ENCODE measurements at places on chromosomes 4 and X.

DNA sequence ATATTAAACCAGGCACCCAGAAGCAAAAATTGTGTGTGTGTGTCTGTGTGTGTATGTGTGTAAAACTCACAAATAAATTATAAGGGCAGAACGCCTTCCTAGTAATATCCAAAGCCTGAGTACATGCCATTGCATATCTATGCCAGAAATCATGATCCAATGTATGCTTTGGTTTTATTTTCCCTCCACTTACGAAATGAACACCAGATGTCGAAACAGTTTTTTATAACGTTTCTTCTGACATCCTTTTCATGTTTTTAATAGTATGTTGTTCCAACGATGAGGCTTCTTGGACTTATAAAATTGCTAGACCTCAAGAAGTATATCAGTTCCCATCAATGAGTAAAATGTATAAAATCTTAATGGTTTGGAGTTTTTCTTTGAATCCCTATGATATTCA lies 55.4 kb downstream of the KCNIP4 start:
- no peak for DNase-seq

- DNase-seq: no peak
Observed at GRCh38 chr4:53497487-53498244, 93.6 kb downstream of the LNX1 start.

DNA sequence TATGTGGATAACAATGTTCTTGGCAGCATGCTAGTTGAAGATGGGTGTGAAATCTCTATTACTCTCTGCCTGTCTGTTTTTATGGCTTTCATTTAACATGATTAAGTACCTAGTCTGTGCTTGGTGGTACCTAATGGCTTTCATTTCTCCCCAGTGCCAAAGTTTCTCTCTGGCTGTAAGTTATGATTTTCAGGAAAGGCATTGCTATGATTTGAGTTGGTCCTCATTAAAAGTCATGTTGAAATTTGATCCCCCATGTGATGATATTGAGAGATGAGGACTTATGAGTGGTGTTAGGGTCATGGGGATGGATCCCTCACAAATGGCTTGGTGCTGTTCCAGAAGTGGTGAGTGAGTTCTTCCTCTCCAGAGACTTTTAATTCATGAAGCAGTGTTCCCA lies 162.4 kb upstream of the IL15 start:
- DNase-seq: no peak

DNA sequence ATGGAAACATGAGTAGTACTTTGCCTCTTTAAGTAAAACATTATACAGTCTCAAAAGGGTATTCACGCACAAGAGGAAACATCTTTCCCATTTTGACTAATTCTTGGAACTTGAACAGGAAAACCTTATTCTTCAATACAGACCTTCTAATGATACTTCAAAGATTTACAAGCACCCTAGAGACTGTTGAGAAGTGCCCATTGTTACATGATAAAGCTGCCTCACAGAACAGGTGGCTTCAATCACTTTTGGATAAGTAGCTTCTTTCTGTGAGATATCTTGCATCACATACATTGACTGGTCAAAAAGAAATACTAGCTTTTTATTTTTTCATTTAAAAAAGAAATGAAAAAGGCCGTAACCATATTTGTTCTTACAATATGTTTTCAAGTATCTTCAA lies 219.4 kb downstream of the EPHA5 start:
- DNase-seq: no peak

GRCh38 chr4:164977243-164978164 lies at the start of gene TRIM61:
TSS of gene TRIM61 (minus strand) at chr4:164977657. CDS start at chr4:164970002, 7,655 bp downstream.
- no peak for DNase-seq

- no peak for DNase-seq
Observed at GRCh38 chr4:74777531-74777930, 16.8 kb downstream of the BTC start.

- DNase-seq: no peak
Observed at GRCh38 chr4:107619066-107619465, 101.0 kb downstream of the PAPSS1 start.

GRCh38 chr4:145217349-145217748 lies 37.0 kb upstream of the OTUD4 start:
- no peak for DNase-seq

GRCh38 chr4:173508386-173509035 lies 21.5 kb downstream of the HAND2 start:
- no peak for DNase-seq

- DNase-seq: no peak
Observed at GRCh38 chr4:34158878-34159277, 2085.4 kb downstream of the ARAP2 start.

DNA sequence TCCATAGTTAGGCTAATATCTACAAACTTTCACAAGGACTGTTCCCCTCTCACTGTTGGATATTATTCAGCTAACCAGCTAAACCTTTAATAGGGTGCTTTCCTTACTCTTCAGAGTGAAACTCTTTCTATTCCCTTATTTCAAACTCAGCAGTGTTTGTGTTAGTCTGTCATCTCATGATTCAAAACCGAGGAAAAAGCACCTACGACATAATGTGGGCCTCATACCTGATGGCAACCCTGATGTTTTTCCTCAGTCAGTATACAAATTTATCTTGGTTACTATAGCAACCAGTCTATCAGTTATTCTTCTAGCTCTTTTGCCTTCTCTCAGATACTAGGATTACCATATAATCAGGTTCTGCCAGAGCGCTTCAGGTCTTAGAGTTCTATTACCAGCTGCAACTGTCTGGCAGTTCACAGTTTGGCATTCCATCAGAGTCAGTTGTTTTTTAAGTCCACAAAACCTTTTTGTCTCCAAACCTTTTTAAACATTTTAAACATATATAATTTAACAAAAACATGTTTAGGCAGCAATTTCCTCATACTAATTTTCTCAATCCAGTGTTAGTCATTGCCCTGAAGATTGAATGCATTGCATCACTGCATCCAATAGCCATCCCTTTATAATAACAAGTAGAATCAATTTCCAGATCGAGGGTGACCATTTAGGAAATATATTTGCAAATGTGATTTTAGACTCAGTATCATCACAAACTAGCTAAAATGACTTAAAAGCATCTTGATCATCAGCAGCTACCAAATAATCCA lies 7.4 kb downstream of the WDR44 start:
- peak; percentile 16 for DNase-seq

- no peak for DNase-seq
Observed at GRCh38 chr4:161252520-161253141, 911.2 kb downstream of the FSTL5 start.

GRCh38 chr4:10582059-10582686 lies 102.4 kb downstream of the CLNK start:
- DNase-seq: no peak

GRCh38 chrX:41661366-41662095 lies 27.2 kb upstream of the GPR34 start:
- no peak for DNase-seq

DNA sequence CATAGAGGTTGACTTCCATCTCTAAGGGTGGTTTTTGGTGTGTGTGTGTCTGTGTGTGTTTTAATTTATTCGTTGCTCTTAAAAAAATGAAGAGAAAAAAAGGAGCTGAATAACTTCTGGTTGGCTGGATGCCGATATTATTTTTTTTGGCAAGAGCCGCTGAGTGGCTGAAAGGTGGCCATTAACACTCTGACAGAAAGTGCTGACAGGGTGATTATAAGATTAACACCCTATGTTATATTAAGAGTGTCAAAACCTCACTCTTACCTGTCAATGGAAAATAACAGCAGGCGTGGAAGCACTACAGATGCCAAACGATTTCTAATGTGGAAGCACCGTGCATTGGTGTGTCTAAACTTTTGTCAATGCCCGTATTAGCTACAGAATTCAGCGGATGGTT lies 622.5 kb downstream of the ANKRD50 start:
- DNase-seq: no peak

- DNase-seq: no peak
Observed at GRCh38 chr4:168839758-168840391, 170.2 kb downstream of the CBR4 start.
